ENCODE measurements at places on chromosomes 7 and 10.

DNA sequence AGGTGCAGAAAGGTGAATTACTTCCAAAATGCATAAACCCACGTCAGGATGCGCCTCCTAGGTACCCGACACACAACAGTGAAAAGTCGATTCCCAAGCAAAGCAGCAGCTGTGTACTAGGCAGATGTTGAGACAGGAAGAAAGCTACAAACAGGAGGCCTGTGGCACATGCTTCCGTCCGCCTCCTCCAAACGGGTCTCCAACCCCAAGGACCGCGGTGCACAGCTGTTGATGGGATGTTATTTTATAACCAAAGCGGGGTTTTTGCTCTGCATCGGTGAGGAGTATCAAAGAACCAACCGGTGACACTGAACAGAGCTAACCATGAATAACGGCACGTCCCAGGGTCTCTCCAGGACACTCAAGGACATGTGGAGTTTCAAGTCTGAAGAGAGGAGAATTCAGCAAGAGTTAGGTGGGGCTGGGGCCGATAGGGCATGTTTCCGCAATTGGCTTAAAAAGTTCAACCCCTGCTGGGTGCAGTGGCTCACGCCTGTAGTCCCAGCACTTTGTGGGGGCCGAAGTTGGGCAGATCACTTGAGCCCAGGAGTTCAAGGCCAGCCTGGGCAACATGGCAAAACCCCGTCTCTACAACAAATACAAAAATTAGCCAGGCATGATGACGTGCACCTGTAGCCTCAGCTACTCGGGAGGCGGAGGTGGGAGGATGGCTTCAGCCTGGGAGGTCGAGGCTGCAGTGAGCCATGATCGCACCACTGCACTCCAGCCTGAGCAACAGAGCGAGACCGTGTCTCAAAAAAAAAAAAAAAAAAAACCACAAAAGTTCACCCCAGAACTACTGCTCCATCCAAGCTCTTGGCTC, 108.0 kb downstream of the SMURF1 start:
- no peak for DNase-seq

GRCh38 chr7:44318332-44318731, 7.1 kb downstream of the CAMK2B start:
- DNase-seq, result no peak

DNA sequence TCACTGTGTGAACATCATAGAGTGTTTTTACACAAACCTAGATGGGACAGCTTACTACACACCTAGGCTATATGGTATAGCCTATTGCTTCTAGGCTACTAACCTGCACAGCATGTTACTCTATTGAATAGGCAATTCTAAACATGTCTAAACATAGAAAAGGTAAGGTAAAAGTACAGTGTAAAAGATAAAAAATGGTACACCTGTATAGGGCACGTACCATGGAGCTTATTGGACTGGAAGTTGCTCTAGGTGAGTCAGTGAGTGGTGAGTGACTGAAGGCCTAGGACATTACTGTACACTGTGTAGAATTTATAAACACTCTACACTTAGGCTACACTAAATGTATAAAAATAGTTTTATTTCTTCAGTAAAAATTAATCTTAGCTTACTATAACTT, 182.0 kb upstream of the THSD7A start:
- no peak for DNase-seq

- no peak for DNase-seq
Observed at GRCh38 chr10:112429654-112430230, 17.0 kb downstream of the ZDHHC6 start.

GRCh38 chr7:68449099-68449498, 1149.2 kb upstream of the AUTS2 start:
- no peak for DNase-seq

GRCh38 chr7:44075296-44076075, 6.8 kb downstream of the POLM start:
- DNase-seq, result no peak

- no peak for DNase-seq
Observed at GRCh38 chr7:152643979-152644559, 31.9 kb downstream of the XRCC2 start.

GRCh38 chr7:128098629-128099028, 67.4 kb upstream of the LRRC4 start:
- no peak for DNase-seq

DNA sequence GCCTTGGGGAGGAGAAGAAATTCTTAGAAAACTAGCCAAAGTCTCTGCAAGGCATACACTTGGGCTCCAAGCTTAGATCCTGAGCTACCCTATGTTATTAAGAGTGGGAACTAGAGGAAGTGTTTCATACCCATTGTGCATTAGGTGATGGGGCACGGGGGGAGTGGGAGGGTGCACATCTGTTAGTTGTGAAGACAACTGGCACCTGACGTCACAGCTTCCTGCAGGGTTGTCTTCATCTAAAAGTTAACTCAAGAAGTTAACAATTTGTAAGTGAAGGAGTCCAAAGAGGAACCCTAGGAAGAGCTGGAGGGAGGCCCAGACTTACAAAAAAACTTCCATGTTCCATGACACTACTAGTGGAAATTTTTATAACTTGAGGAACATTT, 158.1 kb downstream of the ADRA2A start:
- no peak for DNase-seq

DNA sequence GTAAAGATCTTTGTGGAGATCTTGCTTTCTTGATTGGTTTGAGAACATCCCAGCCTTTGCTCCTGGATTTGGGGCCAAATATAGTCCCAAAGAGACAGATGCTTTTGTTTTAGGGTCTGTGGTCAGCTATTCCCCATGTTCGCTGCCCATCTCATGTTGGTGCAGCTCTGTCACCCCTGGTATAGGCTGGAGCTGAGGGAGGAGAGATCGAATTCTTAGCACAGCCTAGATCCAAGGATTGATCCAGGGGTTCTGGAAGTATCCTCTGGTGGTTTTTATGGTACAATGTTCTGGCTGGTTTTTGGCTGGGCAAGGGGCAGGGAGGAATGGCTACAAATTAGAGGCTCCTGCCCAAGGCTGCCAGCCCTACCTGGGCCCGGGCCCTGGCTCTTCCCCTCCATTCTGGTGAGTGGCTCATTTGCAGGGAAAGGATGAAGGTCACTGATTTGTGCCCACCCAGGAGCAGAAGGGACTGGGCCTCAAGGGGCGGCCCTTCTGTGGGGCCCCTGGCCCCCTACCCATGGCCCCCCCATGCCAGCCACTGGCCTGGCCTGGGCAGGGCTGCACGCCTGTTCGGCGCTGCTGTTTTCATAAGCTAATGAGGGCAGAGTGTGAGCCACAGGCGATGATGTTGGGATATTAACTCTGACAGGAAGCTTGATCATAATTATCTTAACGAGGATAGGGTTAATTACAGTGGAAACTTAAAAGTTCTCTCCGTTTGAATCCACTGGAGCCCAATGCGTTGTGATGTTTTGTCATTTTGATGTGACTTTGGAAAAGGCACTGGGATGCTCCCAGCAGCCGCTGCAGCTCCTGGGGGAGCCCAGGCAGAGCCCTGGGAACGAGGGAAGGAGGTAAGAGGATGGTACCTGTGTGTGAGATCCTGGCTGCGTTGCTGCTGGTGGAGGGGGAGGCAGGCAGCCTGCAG, 600.6 kb downstream of the LRMDA start:
- no peak for DNase-seq

- DNase-seq, result no peak
Observed at GRCh38 chr10:123093489-123093888, 42.3 kb upstream of the HMX3 start.

GRCh38 chr10:125190946-125191345, 30.6 kb upstream of the CTBP2 start:
- no peak for DNase-seq

DNA sequence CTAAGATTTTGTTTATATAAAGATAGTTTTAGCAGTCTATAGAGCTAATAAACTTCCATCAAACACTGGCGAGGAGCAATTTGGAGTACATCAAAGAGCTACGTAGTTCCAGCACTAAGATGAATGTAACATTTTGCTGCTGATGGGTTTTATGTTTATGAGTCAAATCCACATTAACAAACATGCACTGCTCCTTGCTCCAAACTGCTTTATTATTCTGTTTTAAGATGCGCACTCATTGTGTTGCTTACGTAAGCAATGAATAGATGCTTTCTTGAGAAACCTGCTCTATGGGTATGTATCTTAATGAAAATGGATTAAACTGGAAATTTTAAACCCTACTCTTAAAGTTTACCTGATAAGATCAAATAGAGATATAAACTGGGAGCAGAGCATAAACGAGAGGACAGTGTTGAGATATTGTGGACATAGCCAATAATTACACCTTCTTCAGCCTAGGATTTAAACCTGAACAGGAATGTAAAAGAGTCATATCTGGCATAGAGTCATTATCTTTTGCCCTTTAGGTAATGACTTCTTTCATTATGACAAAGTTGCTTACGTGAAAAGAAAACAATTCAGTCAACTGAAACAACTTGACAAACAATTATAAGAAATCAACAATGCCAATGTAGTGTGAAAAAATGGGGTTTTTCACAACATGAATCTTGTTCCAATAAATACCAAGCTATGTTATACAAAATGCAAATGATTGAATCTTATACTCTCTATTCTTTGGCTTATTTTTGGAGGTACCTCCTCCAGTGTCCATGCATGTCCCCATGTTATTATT, 153.5 kb upstream of the MTPN start:
- no peak for DNase-seq

- no peak for DNase-seq
Observed at GRCh38 chr7:26898891-26899290, 34.5 kb upstream of the SKAP2 start.

GRCh38 chr7:25075459-25075858, 49.6 kb downstream of the CYCS start:
- DNase-seq, result no peak

DNA sequence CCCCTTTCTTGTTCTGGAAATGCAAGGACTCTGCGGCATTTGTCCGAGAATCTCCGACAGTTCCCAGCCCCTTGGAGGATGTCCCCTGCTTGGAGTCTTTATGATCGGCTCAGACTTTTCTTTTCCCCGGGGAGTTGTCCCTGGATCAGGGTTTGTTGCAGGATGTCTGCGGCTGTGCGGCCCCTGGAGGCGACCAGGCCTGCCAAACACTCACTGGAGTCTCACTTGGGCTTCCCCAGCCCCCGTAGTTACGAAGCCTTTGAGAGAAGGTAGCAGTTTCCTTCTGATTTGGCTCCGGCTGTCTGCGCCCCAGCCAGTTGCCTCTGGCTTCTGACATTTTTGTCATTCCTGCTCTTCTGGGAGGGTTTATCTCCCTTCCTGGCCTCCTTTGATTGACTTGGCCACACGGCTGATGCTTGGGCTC, 16.1 kb downstream of the COL26A1 start:
- no peak for DNase-seq

- DNase-seq, result no peak
Observed at GRCh38 chr10:49115015-49115795, at the start of gene VSTM4. TSS of gene VSTM4 (minus strand) at chr10:49115522. CDS start at chr10:49115485, 37 bp downstream.

- DNase-seq, result no peak
Observed at GRCh38 chr10:35875016-35875676, 233.1 kb upstream of the FZD8 start.

DNA sequence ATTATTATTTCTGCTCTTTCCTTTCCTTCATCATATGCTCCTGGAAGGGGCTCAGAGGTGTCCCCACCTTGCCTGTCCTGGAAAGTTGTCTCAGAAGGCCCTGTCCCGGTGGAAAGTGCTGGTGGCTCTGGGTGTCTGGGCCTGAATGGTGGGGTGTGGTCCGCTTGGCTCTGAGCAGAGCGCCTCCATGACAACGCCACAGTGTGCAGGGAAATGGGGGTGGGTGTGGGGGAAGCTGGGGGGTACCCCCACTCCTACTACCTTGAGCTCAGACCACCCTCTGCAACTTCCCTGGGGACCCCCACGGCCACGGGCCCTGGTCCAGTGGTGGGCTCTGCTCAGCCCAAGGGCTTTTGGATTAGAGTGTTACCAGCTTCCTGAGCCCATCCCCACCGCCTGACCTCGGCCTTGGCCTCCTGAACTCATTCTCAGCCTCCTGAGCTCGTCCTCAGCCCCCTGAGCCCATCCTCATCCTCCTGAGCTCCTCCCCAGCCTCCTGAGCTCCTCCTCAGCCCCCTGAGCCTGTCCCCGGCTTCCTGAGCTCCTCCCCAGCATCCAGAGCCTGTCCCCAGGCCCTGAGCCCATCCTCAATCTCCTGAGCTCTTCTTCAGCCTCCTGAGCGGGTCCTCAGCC, 106.4 kb upstream of the FAM20C start:
- DNase-seq, result no peak

DNA sequence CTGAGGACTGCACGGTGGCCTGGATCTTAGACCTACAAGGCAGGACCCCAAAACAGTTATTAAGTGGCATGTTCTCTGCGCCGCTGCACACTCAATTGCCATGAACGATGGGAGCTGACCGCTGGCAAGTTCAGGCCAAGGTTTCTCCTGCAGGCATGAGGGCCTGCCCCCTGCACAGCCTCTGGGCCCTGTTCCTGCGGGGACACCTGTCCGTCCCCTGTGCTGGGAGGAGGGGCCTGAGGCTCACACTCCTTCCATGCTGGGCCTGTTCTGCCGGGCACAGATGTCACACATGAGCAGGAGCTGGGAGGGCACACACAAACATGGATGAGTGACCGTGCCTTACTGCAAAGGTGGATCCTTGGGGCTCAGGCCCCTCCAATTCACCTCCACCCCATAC, 90.0 kb downstream of the PTPRN2 start:
- no peak for DNase-seq

GRCh38 chr7:141442781-141443180, 108.4 kb upstream of the AGK start:
- no peak for DNase-seq

GRCh38 chr10:15789793-15790525, 70.2 kb upstream of the ITGA8 start:
- no peak for DNase-seq

- DNase-seq, result peak; percentile 95
Observed at GRCh38 chr10:127293640-127294039, 97.2 kb upstream of the INSYN2A start.

DNA sequence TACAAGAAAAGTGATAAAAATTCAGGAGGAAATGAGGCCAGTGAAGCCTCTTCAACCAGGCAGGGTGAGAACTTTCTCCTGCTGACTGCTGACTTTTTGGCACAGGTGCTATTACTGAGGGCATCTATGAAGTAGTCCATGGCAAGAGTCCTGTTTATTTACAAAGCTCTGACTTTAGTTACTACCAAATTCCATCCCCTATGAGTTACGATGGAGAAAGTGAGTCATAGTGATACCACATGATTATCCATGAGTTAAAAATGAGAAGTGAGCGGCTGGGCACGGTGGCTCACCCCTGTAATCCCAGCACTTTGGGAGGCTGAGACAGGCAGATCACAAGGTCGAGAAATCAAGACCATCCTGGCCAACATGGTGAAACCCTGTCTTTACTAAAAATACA, 19.9 kb downstream of the CCDC3 start:
- DNase-seq, result no peak

- no peak for DNase-seq
Observed at GRCh38 chr10:24513155-24513554, 210.5 kb downstream of the ARHGAP21 start.
